ENCODE measurements at places on chromosomes 7 and 10. TPM values are rescaled to one million over a fixed set of nuclear protein-coding genes. Genes with fewer than 3 reads are reported as not detected.

- DNase-seq: peak; percentile 55
Observed at GRCh38 chr7:28296571-28297483, 115.5 kb upstream of the CREB5 start.

DNA sequence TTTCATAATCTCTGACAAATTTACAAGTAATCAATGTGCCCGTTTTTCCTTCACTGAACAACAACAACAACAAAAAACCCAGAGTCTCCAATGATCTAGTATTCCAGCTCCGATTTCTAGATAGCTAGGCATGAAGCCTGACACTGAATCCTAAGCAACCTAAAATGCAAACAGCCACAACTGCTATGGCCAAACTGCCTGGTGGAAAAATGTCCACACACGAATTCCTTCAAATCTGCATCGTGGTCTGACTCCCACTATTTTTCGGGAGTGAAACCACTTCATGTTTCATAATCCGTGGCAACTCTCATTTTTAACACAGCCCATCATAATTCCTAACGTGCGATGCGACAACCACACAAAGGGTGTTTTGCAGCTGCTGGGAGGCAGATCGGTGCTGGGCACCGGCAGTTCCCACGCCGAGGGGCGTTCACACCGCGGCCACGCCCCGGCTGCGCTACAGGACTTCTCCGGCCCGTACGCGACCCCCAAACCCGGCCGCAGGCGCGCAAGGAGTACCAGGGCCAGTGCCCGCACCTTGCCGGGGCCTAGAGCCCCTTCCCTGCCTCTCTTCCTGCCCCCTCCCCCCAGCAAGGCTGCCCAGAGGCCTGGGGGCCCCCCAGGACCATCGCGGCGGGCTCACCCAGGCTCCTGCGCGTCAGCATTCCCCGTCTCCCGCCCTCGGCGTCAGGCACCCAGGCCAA, 814 bp downstream of the RUFY2 start:
- DNase-seq: no peak

Gene IL6
- not detected for total RNA-seq

DNA sequence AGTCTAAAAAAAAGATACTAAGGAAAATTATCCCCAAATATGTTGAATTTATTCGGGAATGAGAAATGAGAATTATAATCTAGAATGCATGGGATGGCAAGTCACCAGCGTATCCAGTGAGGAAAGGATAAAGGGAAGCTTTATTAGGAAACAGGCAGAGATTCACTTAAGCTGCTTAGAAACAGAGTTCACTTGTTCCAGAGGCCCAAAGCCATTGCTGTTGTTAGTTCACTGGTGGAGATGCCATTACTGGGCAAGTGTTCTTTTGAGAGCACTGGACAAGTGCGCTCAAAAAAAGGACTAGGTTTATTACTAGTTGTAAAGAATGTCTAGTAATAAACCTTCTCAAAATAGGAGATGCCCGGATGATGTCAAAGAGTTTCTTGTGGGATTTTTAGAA, 51.2 kb downstream of the MICU1 start:
- DNase-seq: no peak

DNA sequence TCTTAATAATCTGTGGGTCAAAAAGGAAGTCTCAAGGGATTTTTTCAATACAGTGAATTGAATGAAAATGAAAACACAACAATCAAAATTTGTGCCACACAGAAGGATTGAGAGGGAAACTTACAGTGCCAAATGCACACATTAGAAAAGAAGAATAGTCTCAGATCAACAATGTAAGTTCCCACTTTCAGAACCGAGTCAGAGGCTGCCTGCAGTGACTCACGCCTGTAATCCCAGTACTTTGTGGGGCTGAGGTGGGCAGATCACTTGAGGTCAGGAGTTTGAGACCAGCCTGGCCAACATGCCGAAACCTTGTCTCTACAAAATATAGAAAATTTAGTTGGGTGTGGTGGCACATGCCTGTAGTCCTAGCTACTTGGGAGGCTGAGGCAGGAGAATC, 12.5 kb upstream of the KEL start:
- DNase-seq: no peak

Gene CTTNBP2
- 5.4 TPM for total RNA-seq

Gene FASTK
- total RNA-seq: 86.4 TPM

GRCh38 chr7:82455295-82455694, 11.7 kb upstream of the CACNA2D1 start:
- DNase-seq: no peak

DNA sequence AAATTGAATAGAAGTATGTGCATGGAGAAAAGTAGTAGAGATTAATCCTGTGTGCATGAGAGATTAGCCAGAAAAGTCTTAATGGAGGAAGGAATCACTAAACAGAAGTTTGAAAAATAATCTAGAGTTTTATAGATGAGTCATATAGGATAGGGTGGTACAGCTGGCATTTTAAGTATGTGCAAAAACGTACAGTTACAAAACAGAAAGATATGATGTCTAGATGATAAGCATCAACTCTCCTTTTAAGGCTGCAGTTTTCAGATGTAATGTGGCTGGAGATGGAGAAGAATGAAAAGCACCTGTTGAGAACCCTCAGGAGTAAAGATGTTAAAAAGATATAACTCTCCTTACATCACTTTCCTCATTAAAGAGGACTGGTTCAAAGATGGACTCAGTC, 271.3 kb downstream of the STK31 start:
- no peak for DNase-seq

DNA sequence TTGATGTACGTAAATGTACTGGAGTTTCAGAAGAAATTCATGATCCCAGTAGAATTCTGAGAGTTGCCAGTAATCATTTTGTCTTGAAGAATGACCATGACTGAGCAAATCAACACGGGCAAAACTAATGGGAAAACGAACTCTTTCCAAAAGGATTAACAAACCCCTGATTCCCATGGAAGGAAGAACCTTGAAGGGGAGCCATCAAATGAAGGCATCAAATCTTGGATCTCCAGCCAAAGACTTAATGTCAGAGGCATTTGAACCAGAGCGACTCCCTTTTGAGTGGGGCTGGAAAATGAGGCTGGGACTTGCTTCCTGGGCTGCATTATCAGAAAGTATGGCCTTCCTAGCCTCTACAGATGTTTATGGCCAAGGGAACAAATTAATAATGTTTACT, 364.4 kb upstream of the PRKCQ start:
- no peak for DNase-seq

Gene ZMIZ2
- total RNA-seq: 91.3 TPM

Gene PLEKHS1
- total RNA-seq: not detected

Data from HCT116 (cell line).